ENCODE measurements at places on chromosomes 5 and 9. TPM values are rescaled to one million over a fixed set of nuclear protein-coding genes. Genes with fewer than 3 reads are reported as not detected.
A peak's percentile ranks its signal among the peaks of the same experiment; 100 is the strongest.

The GRXCR2 gene
- not detected for total RNA-seq

The TTC23L gene
- total RNA-seq, result 1.2 TPM

The SPATA31C1 gene
- total RNA-seq, result not detected

The SLC22A4 gene
- total RNA-seq, result 0.60 TPM

The TOR1B gene
- 17.4 TPM for total RNA-seq

The TAF11L10 gene
- total RNA-seq, result not detected

The TMOD1 gene
- total RNA-seq, result 0.88 TPM

The LVRN gene
- total RNA-seq, result not detected

The CD274 gene
- total RNA-seq, result not detected

DNA sequence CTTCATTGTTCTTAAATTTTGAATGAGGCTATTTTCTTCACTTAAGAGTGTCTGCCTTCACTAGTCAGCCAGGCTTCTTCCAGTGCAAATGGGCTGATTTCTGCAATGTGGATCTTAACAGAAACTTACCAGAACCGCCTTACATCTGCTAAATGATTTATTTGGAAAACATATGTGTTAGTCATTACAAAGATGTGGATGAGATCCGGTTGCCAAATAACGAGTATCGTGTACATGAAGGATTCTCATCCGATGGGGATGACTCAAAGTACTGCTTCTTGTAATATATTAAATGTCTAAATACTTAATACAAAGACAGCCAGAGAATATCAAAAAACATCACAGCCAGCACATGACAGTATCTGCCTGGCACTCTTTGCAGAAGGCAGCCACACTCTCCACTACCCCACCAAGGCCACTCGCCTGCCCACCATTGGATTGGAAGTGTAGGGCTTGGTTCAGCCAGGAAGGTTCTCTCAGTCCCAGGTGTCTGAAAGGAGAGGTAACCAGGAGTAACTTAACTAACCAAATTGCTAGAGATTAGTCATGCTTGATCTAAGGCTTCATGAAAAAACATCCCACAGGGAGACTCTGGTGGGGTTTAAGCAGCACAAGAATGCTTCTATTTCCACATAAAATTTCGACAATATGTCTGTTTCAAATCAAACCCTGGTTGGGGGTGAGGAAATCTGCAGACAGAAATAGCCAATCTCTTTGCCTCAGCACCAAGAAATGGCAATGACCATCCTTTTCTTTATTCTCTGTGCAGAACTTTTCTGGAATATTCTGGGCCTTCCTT is 174.8 kb downstream of the GADD45G start:
- DNase-seq, result no peak

GRCh38 chr5:135857630-135858311 is 23.3 kb downstream of the SLC25A48 start:
- no peak for DNase-seq

DNA sequence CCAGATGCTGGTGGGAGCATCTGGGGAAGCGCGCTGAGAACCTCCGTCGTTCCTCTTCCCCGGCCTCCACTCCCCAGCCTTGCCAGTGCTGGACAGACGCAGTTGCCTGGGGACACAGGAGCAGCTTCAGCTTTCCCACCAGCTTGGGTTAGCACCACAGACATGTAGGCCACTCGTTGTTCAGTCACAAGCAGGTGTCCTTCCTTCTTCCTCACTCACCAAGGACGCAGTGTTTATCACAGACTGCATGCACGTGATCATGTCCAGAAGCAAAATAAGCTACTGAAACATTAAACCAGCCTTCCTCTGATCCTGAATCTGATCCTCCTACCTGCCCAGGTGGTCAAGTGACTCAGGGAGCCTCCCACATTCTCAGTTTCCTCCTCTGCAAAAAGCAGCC is 232.9 kb downstream of the SYK start:
- DNase-seq, result no peak

GRCh38 chr5:112929336-112930081 is 7.5 kb upstream of the REEP5 start:
- DNase-seq, result no peak

DNA sequence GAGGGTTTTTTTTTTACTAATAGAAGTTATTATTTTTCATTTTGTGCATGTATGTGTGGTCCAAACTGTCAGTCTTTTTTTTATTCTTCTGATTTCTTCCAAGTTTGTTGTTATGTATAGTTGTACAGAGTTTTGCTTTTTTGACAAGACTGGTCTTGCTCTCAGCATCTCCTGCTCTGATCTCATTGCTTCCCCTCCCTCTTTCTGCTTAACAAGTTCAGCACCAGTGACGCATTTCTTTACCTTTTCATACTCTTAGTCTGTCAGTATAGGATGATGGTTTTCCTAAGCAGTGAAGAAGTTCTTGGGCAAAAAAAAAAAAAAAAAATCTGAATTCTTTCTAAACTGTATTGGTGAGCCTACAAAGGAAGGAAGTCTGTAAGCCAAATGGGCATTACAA is 135.1 kb downstream of the CD180 start:
- DNase-seq, result no peak

GRCh38 chr5:149749481-149750365 is 19.6 kb downstream of the PPARGC1B start:
- DNase-seq, result no peak

DNA sequence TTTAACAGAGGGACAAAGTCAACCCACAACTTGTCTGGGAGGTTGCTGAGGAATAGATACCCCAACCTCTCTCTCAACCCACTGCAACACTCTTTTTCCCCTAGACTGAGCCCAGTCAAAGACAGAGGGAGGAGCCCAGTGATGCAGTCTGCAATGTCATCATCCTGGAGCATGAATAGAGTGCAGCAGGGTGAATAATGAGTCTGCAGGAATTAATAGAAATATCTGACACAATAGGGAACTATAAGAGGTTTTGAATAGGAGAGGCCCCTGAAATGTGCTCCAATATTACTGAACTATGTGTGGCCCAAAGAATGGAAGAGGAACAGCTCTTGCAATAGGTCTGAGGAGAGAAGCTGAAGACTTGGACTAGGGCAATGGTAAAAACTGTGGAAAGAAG is 59.1 kb downstream of the PDCD1LG2 start:
- no peak for DNase-seq

GRCh38 chr5:179409806-179410205 is 64.5 kb upstream of the ADAMTS2 start:
- peak; percentile 35 for DNase-seq

DNA sequence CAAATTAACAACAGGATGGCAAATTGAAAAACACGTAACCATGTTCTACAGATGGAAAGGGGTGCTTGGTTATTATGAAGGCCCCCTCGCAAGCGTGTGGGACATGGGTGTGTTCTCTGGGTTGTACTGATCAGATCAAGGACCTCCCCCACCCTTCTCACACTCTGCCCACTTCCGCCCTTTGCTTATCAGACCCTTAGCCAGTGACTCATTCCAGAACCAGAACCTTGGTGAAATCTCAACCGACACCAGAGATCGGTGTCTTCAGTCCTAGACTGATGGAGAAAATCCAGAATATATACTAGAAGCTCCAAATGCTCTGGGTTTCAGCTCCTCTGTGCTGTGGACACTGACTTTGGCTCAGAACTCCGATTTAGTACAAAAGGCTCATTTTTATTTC is 64.9 kb downstream of the PTTG1 start:
- no peak for DNase-seq

GRCh38 chr5:137264041-137264440 is 235.1 kb downstream of the SPOCK1 start:
- no peak for DNase-seq

GRCh38 chr5:95555553-95555952 is 652 bp downstream of the ARSK start:
- no peak for DNase-seq

- DNase-seq, result no peak
Observed at GRCh38 chr5:11038772-11039171, 277.7 kb upstream of the DAP start.

GRCh38 chr5:148267962-148268361 is 632 bp upstream of the SPINK13 start:
- no peak for DNase-seq

DNA sequence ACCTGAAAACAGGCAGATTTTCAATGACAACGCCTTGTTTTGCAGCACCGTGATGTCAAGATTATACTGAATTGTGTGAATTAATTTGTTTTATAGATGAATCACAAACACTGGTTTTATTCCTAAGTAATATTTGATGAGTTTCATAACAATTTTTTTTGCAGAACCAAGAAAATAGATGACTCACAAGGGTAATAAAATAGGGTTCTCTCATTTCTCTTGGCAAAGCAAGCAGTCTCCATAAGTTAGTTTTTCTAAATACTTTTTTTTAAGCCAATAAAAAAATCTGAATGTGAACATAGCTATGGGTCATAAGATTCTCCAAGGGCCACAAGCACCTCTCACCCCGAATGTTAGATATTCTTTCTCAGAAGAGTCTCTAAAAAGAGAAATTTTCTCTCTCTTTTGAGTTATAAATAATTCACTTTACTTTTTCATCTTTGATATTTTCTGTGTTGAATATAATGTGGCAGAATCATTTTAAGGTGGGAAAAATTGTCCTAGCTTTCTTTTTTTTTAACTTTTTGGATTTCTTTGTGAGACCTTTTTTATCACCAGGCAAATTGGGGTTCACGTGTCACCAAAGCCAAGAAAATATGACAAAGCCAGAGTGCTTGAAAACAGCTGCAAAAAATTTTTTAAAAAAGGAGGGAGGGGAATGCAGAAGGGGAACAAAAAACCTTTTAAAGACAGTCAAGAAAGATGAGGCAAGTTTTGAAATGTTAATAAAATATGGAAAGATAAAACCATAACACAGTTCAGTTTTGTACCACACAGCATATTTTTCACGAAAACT is 174.6 kb upstream of the DAPK1 start:
- no peak for DNase-seq

DNA sequence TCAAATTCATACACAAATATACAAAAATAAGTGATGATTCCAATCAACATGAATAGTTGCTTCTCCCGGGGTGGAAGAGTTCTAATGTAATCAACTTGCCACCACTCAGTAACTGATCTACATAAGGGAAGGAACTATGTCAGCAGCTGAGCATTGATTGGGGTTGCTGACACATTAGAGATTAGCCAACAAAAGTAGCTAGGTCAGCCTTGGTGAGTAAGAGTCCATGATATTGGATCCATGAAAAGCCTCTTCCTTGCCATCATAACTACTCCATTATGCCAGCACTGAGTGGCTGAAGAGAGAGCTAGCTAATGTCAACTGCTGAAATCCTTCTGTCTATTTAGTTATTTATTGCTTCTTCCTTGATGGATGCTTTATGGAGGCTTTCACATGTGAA is 309.8 kb downstream of the NFIB start:
- DNase-seq, result no peak

- no peak for DNase-seq
Observed at GRCh38 chr5:132389051-132389331, 19.5 kb downstream of the SLC22A5 start.

GRCh38 chr9:13791816-13792215 is 512.3 kb upstream of the MPDZ start:
- DNase-seq, result no peak

- DNase-seq, result no peak
Observed at GRCh38 chr5:8788246-8788645, 757.6 kb downstream of the SEMA5A start.

DNA sequence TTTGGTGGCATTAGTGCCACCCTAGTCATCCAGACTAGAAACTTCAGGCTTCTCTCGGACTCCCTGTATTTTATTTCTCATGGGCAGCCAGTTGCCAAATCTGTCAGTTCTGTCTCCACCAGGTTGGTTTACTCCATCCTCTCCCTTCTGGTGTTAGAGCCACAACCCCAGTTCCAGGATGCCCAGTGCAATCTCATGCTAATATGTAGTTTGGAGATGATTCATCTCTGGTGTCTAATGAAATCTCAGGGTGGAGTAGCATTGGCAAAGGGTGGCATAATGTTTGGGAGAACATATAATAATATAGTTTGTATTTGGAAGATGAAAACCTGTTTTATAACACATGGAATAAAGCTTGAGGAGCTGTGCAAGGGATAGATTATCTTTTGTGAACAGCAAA is 30.2 kb downstream of the SLC46A2 start:
- no peak for DNase-seq

DNA sequence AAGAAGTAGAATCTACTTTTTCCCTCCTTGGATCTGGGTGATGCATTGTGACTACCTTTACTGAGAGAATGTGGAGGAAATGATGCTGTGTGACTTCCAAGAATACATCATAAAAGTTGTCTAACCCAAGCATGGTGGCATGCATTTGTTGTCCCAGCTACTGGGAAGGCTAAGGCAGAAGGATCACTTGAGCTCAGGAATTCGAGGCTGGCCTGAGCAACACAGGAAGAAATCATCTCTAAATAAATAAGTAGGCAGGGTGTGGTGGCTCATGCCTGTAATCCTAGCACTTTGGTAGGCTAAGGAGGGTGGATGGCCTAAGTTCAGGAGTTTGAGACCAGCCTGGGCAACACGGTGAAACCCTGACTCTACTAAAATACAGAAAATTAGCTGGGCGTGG is 143.2 kb upstream of the VLDLR start:
- no peak for DNase-seq

GRCh38 chr9:18793122-18793521 is 239.9 kb downstream of the SAXO1 start:
- no peak for DNase-seq

- DNase-seq, result no peak
Observed at GRCh38 chr5:9497347-9497746, 48.5 kb downstream of the SEMA5A start.

- DNase-seq, result peak; percentile 70
Observed at GRCh38 chr9:133359399-133360175, 3.2 kb downstream of the SURF2 start.

GRCh38 chr5:107532169-107532878 is 138.4 kb downstream of the EFNA5 start:
- no peak for DNase-seq

DNA sequence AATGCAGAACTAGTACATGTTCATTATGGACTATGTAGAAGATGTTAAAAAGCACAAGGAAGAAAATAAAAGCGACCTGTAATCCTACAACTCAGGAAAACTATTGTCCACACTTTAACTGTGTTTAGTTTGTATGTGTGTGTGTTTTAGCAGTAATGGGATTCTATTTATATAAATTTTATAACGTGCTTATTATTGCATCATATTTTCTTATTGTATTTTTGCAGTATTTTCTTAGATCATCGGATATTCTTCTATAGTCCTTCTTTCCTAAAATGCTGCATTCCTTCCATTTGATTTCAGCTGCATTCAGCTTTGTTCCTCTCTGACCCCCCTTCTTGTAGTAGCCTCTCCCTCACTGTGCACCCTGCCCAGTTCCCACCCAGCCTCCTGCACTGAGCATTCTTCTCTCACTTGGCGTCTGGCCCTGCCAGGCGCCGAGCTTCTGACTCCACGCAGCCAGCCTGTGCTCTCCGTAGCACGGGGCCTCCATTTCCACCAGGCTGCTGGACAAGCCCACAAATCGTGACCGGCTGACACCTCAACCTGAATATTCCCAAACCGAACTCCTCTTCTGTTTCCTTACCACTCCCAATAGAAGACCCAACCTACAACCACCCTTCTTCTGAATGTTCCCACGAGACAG is 39.9 kb downstream of the MVB12B start:
- DNase-seq, result no peak

All from H1 (cell line).